ENCODE measurements at places on chromosomes 3 and 15.

GRCh38 chr3:20040548-20041196 is 426 bp downstream of the KAT2B start:
- DNase-seq: peak; percentile 89

GRCh38 chr3:14921811-14922705 is 25.3 kb upstream of the NR2C2 start:
- DNase-seq: no peak

DNA sequence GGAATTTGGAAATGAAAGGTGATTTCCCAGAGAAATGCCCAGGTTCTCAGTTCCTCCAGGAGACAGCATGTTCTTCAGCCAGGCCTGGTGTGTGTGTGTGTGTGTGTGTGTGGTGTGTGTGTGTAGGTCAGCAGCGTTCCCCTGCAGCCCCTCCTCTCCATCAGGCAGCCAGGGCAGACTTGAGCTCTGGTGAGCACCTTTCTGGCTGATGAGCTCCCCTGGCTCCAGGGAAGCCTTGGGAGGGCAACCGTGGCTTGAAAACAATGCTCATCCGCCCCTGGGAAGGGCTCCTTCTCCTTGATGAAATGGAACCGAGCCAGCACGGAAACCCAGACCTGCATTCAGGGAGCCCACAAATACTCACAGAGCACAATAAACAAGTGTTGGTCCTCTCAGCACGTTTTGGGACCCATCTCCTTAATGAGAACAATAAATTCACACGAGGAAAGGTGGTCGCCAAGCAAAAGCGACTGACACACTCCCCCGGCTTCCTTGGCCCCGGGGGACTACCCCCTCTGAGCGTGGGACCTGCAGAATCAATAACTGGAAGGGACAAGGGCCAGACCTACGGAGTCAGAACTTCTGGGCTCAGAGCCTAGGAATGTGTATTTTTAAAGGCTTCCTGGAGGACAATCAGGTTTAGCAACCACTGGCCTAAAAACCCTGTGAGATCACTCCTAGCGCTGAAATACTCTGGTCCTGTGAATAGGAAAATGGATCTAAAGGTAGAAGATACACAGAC is 38.6 kb upstream of the HES1 start:
- DNase-seq: no peak

DNA sequence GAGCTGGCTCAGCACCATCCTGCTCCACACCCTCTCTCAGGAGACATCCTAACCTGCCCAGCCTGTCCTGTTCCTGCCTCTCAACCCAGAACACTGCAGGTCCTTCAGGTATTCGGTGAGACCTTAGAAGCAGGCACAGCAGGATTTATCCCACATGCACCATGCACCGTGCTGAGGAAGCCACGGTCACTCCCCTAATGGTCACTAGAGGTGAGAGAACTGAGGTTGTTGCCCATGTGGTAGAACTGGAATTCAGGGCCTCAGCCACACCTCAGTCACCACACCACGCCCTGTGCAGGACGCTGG is 36.9 kb downstream of the APBA2 start:
- no peak for DNase-seq

- no peak for DNase-seq
Observed at GRCh38 chr3:56621681-56622080, 61.4 kb downstream of the TASOR start.

GRCh38 chr3:178306432-178307115 is 229.7 kb upstream of the KCNMB2 start:
- DNase-seq: no peak

- DNase-seq: no peak
Observed at GRCh38 chr3:171181907-171182690, 155.6 kb upstream of the SLC2A2 start.

Measured in erythroblast (primary cell).